GF-D8 (cell line): ENCODE measurements at places on chromosomes 5 and 9.

GRCh38 chr5:25862276-25862675 lies 1176.1 kb downstream of the CDH9 start:
- DNase-seq = no peak

DNA sequence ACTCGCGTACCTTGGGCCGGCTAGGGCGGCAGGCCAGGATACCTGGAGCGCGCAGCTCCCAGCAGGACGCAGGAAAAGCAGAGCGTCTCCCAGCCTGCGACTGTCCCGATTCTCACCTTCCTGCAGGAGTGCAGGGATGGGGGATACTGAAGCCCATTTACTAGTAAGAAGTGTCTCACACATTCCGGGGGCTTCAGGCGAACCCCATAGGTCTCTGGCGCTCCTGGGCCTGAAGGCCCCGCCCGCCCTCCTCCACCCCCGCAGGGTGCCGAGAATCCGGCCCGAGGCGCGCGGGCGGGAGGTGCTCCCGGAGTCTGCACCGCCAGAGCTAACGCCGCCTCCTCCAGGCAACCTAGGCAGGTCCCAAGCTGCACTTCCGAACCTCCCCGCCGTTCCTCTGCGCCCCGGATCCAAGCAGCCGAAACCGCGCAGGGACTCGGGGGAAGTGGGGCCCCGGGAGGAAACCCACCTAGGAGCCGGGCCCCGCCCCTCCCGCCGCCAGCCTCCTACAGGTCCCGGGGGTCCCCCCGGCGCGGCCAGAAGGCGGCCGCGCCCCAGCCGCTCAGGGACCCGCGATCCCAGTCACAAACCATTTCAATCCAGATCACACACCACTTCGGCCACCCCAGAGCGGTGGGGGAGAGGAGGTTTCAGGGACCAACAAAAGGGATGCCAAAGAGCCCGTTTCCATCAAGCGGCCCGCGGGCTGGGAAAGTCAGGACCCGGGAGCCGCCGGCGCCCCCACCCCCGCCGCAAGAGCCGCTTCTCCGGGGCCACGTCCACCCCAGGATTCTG lies 1.2 kb downstream of the ROR2 start:
- DNase-seq = no peak

- no peak for DNase-seq
These were observed 11.1 kb downstream of the FCN2 start for GRCh38 chr9:134891713-134892112.

GRCh38 chr9:18837402-18837801 lies 195.6 kb downstream of the SAXO1 start:
- no peak for DNase-seq

DNA sequence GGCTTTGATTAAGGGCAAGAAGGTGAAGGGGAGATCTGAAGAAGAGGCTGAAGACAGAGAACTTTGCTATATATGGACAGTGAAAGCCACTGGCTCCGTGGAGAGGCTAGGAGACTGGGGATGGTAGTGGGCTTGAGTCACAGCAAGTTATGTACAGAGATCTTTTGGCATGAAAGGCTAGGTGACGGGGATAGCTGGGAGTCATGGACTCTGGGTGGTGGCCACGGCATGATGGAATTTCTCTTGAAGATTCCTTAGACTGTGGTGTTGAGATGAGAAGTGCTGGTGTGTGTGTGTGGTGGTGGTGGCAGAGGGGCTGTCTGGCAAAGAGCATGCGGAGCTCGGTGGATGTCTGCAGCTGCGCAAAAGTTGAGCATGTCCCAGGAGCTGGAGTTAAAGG lies 120.6 kb upstream of the STC2 start:
- DNase-seq = no peak

DNA sequence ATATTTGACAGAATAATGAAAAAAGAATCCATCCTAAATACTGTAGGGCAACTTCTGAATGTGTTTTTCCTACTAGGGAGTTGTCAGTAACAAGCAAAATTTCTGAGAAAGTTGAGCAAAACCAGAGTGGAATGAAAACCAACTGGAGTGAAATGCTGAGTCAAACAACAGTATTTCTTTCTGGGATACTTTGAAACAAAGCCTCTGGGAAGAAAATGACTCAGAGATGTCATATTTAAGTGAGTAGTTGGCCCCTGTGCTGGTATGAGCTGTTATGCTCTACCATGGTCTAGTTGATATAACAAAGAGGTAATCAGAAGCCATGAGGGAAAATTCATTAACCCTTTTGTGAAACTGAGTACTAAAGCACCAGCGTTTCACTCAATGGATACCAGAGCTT lies 372.1 kb upstream of the C9orf72 start:
- DNase-seq = no peak

GRCh38 chr5:116672203-116672602 lies 97.6 kb upstream of the SEMA6A start:
- DNase-seq = no peak

- DNase-seq = no peak
These were observed 16.1 kb downstream of the IFNE start for GRCh38 chr9:21465859-21466518.

DNA sequence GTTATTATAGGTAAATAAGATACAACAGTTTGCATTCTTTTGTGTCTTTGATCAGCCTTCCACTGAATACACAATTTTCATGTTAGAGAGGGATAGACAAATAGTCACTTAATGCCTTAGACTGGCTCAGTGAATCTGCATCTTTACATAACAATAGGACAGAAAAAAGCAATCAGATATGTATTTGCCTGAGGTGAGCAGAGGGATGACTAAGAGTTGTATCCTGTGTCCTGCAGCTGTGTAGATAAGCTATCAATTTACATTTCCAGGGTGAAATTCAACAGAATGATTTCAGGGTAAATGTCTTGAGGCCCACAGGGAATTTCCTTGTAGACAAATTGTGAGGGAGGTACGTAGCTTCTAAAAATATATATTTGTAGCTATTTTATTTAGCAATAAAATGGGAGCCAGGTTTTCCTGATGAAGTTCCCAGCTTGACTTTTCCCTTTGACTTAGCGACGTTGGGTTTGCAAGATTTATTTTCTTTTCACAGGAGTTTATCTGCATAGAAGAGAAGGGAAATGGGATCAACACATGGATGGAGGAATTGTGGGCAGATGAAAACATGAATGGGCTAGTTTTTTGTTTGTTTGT lies 586.1 kb upstream of the CDH6 start:
- DNase-seq = no peak

DNA sequence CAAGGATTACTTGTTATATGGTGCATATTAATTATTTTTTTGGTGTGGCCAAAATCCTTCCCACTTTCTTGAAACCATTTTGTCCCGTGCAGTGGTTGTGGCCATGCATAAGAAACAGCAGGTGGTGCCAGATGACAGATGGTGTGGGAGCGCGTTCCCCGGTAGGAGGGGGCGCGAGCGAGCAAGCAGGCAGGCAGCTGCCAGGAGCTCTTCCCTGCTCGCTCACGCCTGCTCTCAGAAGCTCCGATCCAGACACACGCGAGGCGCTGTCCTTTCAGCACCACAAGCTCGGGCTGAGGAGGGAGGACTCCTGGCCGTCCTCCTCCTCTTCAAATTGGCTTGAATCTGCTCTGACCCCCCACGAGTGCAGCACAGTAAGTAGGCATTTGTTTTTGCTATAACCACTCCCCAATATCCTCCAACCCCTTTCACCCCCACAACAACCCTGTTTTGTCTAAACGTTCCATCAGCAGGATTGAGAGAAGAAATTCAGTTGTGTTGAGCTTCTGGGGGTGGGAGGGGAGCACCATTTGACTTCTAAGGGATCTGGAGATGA lies at the start of gene NSG2:
NSG2 (plus strand) TSS at position 237 of the 556 bp plus-strand sequence. CDS start 1,050 bp downstream, outside the sequence.
- no peak for DNase-seq

DNA sequence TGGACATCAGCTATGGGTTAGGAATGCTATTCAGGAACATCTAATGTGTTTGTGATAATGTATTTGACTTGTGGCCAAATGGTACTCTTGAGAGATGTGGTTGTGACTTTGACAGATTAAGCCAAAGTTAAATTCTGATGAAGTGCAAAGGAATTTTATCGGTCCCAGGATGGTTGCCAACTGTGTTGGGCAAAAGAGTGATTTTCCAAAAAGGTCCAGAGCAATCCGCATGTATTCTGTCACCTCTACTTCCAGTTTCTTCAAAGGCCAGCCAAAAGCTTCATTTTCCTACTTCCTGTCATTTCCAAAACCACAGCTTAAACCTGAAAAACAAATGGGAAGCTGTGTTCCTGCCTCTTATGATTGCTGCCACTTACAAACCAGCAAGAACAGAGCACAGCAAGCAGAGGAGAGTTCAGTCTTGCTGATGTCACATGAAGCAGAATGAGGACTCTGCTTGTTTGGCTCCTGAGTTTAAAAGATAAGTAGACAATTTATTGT lies 59.8 kb downstream of the MARCHF3 start:
- DNase-seq = no peak

DNA sequence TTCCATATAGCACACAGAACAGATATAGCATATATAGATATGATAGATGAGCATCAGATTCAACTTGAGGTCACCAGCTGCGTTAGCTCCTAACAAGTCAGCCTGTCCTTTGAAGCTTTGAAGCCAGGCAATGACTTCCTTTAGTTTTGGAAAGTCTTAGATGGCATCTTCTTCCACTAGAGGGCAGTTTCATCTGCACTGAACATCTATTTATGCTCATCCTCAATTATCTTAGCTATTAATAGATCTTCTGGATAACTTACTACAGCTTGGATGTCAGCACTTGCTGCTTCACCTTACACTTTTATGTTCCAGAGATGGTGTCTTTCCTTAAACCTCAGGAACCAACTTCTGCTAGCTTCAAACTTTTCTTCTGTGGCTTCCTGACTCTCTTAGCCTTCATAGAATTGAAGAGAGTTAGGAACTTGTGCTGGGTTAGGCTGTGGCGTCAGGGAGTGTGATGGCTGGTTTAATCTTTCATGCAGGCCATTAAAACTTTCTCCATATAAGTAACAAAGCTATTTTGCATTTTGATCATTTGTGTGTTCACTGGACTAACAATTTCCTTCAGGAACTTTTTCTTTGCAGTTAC lies 1401.4 kb downstream of the EFNA5 start:
- DNase-seq = no peak

DNA sequence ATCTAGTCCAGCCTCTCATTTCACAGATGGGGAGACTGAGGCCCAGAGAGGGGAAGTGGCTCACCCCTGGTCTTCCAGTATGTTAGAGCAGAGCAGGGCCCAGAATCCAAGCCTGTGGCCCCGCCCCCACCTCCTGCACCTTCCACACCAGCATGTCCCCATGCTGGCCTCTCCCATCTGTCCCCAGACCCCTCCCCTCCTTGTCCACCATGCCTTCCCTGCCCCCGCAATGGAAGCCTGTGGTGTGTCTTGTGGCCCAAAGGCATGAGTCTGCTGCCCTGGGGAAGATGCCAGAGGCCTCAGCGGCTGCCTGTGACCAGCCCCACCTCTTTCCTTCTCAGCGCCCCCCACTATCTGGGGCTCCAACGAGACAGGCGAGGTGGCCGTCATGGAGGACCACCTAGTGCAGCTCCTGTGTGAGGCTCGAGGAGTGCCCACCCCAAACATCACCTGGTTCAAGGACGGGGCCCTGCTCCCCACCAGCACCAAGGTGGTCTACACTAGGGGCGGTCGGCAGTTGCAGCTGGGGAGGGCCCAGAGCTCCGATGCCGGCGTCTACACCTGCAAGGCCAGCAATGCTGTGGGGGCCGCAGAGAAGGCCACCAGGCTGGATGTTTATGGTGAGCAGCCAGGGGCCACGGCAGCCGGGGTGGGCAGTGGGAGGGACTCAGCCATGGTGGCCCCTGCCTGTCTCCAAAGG lies 87.2 kb downstream of the HMCN2 start:
- no peak for DNase-seq

- DNase-seq = no peak
These were observed 1.1 kb downstream of the SLIT3 start for GRCh38 chr5:169299663-169300467.

- no peak for DNase-seq
These were observed 57.7 kb upstream of the SHB start for GRCh38 chr9:38126730-38127129.

DNA sequence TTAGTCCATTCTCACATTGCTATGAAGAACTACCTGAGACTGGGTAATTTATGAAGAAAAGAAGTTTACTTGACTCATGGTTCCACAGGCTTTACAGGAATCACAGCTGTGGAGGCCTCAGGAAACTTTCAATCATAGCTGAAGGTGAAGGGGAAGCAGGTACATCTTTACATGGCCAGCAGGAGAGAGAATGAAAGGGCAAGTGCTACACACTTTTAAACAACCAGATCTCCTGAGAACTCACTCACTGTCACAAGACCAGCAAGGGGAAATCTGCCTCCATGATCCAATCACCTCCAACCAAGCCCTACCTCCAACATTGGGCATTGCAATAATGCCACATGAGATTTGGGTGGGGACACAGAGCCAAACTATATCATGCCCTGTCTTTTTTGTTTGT lies 3.5 kb upstream of the LCN6 start:
- DNase-seq = no peak

GRCh38 chr9:77512876-77513275 lies 135.2 kb downstream of the GNA14 start:
- no peak for DNase-seq

- DNase-seq = no peak
These were observed 23.9 kb downstream of the FGF1 start for GRCh38 chr5:142661957-142662356.

DNA sequence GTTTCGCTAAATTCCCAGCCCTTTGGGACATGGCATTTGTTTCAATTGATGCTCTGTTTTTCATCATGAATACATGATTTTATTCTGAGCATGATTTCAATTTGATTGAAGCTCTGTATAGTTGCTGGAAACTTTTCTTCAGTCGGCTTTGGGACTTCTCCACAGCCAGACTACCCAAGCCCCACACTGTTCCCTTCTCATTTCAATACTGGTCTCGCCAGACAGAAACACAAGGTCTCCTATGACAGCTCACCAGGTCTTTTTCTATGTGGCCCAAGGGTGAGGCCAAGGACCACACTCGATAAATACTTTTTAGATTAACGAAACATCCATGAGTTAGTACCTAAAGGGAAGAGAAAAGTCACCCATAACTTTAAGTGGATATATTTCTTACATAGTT lies 132.2 kb downstream of the ARL15 start:
- DNase-seq = no peak

DNA sequence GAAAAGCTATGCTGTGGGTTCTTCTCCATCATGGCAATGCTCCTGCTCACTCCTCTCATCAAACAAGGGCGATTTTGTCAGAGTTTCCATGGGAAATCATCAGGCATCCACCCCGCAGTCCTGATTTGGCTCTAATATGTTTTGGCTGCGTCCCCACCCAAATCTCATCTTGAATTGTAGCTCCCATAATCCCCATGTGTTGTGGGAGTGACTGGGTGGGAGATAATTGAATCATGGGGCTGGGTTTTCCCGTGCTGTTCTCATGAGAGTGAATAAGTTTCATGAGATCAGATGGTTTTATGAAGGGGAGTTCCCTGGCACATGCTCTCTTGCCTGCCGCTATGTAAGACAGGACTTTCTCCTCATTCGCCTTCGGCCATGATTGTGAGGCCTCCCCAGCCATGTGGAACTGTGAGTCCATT lies 163.8 kb downstream of the GADD45G start:
- DNase-seq = no peak
